Mammary epithelial cell (primary cell): ENCODE measurements at places on chromosomes 5 and 9. TPM values are rescaled to one million over a fixed set of nuclear protein-coding genes. Genes with fewer than 3 reads are reported as not detected.
A peak's percentile ranks its signal among the peaks of the same experiment; 100 is the strongest.

DNA sequence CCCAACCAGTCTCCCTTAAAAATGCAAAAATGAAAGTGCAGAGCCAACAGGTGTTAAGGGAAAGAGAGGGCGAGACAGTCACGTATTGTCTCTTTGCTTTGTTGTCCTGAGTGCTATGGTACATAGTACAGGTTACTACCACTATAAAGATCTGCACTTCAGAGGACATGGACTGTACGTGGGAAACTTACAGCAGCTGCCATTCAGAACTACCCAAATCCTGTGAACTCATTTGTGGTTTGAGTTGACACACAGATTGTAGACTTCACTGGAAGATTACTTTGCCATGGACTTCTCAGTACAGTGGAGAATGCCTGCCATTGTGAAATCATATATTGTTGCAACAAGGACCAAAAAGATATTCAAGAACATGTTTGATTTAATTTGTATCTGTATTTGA lies 34.8 kb downstream of the FBXO38 start:
- DNase-seq = no peak

DNA sequence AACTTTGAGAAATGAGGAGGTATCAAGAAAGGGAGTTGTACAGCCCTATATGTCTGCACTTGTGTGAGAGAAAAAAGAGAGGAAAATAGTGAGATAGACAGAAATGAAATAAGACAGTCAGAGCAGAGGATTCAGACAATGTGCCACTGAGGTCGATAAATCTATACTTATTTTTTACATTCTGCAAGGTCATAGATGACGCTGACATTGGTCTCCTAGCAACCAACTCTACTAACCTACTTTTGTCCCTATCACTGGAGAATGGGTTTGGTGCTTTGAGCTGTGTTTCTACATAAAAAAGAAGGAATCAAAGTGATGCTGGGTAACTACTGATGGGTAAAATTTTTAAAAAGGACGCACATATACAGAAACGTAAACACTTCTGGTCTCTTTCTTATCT lies 573.3 kb upstream of the RORB start:
- DNase-seq = no peak

DNA sequence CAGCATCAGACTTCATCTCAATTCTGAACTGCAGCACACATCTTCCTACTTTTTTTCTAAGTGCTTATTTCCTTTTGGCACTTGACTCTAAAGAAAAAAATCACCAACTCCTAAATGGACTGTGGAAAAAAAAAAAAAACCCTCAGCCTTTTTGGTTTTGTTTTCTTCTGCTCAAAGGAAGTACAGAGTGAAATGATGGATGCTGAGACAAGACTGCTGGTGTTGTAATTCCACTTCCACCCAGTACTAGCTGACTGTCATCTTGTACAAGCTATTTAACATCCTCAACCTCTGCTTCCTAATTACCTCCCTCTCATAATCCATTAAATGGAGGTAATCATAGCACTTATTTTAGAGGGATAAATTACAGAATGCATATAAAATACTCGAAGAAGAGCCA lies 171.5 kb upstream of the GNA14 start:
- no peak for DNase-seq

GRCh38 chr9:98908897-98909634 lies 34.6 kb upstream of the COL15A1 start:
- no peak for DNase-seq

DNA sequence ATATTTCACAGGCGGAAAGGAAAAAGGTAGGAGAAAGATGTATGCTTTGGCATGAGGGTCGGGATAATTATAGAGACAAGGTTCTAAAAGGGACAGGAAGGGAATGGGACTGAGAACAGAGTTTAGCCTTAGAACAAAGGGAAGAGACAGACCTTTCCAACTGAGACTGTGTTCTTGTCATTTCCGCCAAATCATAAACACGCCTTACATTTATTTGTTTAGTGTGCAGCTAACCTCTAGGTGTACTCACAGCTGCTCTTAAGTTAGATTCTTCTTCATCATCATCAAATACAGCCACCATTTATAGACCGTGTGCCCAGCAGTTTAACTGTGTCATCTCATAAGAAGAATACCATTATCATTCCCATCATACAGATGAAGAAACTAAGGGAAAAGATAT lies 5.9 kb upstream of the DELE1 start:
- no peak for DNase-seq

DNA sequence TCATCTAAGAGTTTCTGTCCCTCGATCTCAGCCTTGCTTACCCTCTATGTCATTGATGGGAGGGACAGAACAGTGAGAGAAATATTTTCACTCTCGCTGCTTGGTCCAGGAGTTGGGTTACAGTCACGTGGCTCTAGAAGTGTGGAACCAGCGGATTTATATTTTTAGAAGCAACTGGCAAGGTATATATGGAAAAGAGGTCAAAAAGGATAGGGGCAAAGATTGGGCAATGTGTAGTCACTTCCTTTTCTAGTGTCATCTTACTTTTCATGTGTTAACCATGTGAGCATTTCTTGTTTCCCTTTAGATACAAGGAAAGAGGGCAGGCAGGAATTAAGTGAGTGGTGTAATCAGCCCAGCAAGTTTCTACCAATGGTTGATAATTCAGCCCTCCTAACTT lies 111.5 kb upstream of the ZNF366 start:
- DNase-seq = no peak

GRCh38 chr5:141903261-141903660 lies 20.4 kb upstream of the DELE1 start:
- no peak for DNase-seq

DNA sequence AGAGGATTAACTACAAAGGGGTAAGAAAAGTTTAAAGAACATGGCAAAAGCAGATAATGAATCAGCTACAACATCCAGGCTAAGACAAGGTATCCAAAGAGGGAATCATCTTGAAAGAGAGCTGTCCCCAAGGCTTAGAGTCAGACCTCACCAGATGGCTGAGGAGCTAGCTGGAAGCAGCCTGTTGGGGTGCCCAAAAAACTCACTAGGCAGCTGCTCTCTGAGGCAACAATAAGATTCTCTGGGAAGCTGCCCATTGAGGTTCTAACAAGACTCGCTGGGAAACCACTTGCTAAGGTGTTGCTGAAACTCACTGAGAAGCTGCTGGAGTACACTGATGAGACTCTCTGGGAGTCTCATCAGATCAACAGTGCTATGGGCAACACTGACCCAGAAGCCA lies 185.2 kb downstream of the CETN3 start:
- DNase-seq = no peak

GRCh38 chr5:11617080-11617479 lies 287.2 kb downstream of the CTNND2 start:
- no peak for DNase-seq

- DNase-seq = no peak
Measured at GRCh38 chr9:131404581-131404980, 10.7 kb downstream of the PRRC2B start.

- peak; percentile 2 for DNase-seq
Measured at GRCh38 chr5:6328173-6328572, 50.2 kb downstream of the MED10 start.

DNA sequence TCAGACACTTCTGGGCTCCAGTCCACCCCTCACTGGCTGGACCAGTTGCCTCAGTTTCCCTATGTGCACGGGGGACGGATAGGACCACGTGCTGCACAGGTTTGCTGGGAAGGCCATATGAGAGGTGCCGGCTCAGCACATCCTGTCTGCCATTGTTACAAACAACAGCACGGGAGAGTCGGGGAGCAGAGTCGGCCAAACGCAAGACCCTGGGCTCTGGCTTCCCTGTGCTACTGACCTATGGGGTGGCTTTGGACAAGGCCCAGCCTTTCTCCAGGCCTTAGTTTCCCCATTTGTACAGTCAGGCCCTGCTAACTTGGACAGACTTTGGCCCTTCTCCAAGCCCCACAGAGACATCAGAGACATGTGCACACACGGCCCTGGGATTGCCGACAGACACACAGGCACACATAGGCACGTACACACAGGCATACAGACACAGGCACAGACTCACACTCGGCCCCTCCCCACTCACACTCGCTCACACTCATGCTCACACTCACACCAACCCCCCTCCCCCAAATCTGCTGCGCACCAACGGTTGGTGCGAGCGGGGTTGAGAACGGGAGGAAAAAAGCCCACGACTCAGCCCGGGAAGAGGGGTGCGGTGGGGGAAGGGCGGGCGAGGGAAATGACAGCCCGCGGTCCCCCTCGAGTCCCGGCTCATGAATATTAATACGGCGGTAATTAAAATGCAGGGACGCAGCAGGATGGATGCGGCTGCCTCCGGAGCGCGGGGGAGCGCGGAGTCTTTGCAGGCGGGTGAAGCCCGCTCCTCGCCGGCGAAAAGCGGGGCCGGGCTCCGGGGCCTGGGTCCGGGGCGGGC lies 133.0 kb downstream of the C9orf50 start:
- peak; percentile 50 for DNase-seq

DNA sequence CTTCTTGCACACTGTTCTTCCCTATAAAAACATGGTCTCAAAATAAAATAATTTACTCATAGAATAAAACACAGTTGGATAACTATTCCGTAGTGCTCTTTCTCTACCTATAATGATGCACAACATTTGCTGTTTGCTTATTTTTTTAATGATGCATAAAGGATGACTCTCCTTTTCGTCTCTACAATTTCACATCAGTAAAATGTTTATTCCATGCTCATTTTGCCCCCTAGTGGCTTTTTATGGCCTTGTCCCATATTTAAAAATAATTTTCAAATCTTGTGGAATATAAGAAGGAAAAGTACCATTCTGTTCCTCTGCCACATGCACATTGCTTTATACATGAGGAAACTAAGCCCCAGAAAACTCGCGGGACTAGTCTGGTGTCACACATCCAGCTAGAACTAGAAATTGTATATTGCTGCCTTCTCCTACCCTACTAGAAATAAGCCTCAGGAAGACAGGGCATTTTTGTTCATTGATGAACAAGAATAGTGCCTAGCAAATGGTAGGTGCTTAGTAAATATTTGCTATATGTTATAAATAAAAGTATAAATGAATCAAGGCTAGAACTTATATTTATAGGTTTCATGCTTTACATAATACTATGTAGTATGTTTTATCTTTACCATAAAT lies 12.7 kb downstream of the KCTD16 start:
- peak; percentile 41 for DNase-seq

DNA sequence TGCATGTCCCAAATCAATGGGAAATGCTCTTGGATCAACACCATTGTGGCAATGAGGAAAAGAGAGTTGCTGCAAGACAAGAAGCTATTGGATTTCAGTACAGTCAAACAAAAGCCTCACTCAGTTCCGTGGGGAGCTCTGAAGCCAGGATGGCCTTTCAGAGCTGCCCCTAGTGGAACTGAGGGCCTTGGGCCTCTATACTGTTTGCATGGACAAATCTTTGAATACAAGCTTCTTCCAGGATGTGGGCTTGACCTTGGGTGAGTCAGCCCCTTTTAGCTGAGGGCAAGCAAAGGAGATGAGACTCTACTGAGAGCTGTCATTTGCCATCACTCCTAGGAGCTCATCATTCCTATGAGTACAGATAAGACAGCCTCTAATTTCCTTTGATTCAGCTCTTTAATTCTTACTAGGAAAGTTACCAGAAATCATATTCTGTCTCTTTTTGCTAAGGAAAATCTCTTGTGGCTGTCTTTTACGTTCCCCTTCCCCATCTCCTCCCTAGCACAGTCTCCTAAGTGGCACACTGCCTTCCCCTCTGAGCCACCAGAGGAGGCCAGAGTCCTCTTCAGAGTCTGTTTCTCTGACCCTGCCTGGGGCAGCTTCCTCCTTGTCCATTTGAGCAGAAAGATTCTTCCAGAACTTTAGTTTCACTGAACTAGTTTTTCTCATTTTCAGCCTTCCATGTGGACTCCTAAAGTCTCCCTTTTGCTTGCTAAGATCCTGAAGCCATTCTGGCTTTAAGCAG lies 168.8 kb upstream of the POC5 start:
- DNase-seq = no peak

DNA sequence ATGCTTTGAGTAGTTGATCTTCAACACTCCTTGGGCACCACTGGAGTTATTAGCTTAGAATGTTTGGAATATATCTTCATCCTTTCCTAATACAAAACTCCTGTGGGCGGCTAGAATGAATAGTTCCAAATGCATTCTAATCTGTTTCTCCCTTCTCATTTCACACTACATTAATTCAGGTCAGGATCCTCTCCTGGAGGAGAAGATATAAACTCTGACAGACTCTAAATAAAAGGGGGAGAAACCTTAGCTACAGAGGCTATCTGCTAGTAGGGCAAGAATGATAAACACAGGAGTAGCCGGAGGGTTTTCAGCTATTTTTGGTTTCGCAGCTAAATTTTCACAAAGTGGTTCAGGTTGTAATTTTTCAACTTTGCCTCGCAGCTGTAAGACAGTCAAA lies 45.2 kb upstream of the FAM240B start:
- DNase-seq = no peak

GRCh38 chr5:78819707-78820106 lies 165.4 kb downstream of the ARSB start:
- no peak for DNase-seq

Gene LECT2
- total RNA-seq = not detected

Gene ARHGEF39
- total RNA-seq = 0.33 TPM

Gene CDO1
- 1.8 TPM for total RNA-seq

Gene HAVCR2
- total RNA-seq = 0.17 TPM

Gene OBP2B
- not detected in 2 replicates for total RNA-seq

Gene TGFBI
- 77.3 TPM for total RNA-seq

Gene FOXI1
- not detected for total RNA-seq
